ENCODE measurements at places on chromosomes 16 and 17. TPM values are rescaled to one million over a fixed set of nuclear protein-coding genes. Genes with fewer than 3 reads are reported as not detected.

The KRTAP9-4 gene
- not detected for total RNA-seq

The KIF18B gene
- total RNA-seq: 0.13 TPM

The ABI3 gene
- total RNA-seq: 6.0 TPM

The TMEM231 gene
- 8.5 TPM for total RNA-seq

The ZG16 gene
- total RNA-seq: not detected

The CCL16 gene
- total RNA-seq: not detected

The TM4SF5 gene
- total RNA-seq: not detected

DNA sequence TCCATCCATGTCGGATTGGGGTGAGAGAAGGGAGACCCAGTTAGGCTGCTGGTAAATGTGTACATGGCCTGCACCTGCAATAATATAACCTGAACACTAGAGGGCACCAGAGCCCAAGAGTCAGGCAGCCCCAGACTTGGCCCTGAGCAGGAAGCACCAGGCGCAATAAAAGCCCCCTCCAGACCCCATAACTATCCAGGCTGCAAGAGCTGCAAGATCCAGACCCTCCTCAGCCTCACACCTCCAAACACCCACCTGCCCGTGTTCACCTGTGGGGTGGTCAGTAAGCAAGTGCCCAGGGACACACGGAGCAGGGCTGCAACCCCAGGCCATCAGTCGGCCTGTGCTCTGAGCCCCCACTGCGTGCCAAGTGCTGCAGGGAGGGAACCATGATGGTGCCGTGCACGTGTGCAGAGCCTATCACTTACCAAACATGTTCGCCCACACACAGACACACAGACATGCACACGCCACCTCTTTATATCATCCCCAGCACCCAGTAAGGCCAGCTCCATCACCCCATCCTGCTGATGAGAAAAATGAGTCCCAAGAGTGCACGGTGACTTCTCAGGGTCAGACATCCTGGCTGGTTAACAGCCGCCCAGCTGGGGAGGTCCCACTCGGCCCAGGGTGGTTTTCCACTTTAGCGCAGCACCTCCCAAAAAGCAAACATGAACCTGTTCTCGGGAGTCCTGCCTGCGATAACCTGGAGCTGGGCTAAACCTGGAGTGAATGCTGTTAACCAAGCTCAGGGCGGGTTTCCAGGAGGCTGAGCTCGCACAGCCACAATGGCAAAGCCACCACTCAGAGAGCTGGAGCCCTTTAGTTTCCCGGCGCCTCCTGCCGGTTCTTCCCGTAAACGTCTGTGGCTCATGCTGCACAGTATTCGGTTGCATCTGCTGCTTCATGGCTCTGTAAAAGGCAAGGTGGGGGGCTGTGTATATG lies 439.8 kb downstream of the SOX9 start:
- DNase-seq: no peak

GRCh38 chr16:3698941-3699340 lies 18.4 kb downstream of the TRAP1 start:
- no peak for DNase-seq

DNA sequence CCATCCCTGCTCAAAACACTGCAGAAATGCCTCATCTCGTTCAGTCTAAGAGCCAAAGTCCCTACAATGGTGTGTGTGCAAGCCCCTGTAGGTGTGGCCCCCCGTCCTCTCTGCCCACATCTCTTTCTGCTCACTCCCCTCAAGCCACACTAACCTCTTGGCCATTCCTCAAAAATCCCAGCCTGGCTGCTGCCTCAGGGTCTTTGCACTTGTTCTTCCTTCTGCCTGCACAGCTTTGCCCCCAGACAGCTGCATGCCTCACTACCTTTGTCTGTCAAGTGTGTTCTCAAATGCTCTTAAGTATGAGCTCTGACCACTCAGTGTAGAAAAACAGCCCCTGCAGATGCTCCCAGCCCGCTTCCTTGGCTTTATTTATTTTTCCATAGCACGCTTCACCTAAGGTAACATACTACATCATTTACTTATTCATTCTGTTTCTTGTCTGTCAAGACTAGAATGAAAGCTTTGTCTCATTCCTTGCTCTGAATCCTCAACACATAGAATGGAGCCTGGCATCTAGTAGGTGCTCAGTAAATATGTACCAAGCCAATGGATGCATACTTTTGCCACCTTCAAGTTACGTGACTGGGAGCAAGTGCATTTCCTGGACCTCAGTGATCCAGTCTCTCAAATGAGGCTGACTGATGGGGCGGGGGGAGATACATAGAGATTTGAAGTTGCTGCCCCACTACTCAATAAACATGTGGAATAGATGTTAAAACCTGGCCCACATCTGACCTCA lies 38.1 kb downstream of the RAI1 start:
- no peak for DNase-seq

GRCh38 chr17:8138374-8138671 lies 13.9 kb downstream of the PER1 start:
- no peak for DNase-seq

DNA sequence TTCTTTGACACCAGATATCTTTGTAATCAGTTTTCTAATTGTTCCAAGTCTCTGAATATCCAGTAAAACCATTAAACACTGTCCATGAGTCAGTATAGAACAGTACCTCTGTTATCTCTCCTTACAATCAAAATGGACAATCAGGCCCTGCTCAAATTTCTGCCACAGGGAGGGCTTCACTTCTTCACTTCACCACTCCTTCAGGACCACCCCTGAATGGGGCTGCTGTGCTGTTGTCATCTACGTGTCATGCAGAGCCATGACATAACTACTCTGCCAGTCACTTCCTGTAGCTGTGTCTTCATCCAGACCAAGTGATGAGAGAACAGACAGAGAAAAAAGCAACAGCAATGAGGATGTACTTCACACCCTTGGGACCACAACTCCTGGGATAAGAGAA lies 116.9 kb downstream of the TANC2 start:
- DNase-seq: no peak

GRCh38 chr16:52383119-52383518 lies 163.8 kb downstream of the TOX3 start:
- no peak for DNase-seq

DNA sequence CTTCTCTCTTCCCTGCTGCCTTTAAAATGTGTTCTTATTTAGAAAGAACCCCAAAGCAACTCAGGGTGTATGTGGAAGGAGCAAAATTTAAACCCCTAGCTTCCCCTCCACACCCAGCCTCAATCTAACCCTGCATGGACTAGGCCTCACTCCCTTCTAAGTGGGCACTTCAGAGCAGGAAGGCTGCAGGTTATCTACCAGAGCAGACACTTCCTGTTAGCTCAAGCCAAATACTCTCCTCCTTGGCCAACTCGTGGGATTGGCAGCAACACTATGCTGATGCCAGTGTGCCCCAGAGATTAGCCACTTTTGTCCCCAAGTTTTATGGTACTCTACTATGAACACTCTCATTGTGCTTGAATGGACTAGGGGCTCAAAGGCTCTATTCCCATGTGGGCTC lies 35.6 kb downstream of the CCDC42 start:
- no peak for DNase-seq

GRCh38 chr16:88940862-88941817 lies 35.9 kb downstream of the CBFA2T3 start:
- no peak for DNase-seq

- no peak for DNase-seq
Measured at GRCh38 chr17:28662527-28662829, 473 bp downstream of the SUPT6H start.

GRCh38 chr17:77325577-77326075 lies 184.9 kb downstream of the SEC14L1 start:
- DNase-seq: no peak

DNA sequence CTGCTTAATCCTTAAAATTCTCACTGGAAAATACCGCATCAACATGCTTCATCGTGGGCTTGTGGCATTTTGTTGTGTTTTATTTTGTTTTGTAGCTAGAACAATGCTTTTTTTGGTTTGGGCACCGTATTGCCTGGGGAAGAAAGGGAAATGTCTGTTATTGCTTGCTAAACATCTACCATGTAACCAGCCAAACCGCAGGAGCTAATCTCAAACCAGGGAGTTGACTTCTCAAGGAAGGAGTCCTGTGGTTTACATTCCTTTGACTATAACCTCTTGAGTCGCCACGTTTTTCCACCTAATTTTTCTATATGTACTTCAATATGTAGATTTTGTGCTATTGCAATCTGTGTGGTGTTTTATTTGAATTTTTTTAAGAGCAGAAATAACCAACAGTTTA lies 593.5 kb upstream of the SOX9 start:
- no peak for DNase-seq
